ENCODE measurements at places on chromosomes 5 and 9. TPM values are rescaled to one million over a fixed set of nuclear protein-coding genes. Genes with fewer than 3 reads are reported as not detected.

- no peak overlapping the region for H3K4me3 ChIP-seq
- peaks cover 5% of the 10 kb centered on the region for H3K4me1 ChIP-seq
- no peak overlapping the region for H3K27ac ChIP-seq
- DNase-seq: peak; percentile 19
Measured at GRCh38 chr5:96146675-96147074, 185.0 kb upstream of the ELL2 start.

SEMA5A gene
- not detected for total RNA-seq

DNA sequence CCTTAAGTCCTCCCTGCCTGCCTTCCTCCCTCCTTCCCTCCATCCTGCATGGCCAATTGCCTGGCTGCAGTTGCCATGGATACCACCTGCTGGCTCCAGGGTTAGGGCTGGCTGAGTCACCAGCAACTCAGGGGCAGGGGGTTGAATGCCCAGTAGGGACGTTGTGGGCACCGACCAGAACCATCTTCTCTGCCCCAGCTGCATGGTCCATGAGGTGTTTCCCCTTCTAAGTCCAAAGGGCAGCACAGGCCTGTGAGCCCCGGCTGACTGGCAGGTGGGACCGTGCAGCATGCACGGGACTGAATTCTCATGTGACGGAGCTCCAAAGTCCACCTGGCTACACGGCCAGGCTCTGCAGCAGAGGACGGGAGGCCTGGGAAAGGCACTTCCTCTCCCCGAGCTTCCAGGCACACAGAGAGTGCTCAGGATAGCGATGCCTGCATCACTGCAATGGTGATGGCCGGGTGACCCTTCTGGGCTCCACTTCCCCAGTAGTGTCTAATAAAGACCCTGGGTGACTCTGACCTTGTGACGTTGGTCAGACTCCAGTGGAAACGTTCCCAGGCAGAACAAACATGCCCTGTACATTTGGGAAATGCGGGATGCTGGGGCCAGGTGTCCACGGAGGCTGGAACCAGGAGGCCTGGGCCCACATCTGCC is 5.7 kb downstream of the ASS1 start:
- no peaks in the 10 kb centered on the region for H3K36me3 ChIP-seq
- no peak for DNase-seq
- no peak overlapping the region for H3K4me3 ChIP-seq
- peaks cover 13% of the 10 kb centered on the region for H3K4me1 ChIP-seq

DNA sequence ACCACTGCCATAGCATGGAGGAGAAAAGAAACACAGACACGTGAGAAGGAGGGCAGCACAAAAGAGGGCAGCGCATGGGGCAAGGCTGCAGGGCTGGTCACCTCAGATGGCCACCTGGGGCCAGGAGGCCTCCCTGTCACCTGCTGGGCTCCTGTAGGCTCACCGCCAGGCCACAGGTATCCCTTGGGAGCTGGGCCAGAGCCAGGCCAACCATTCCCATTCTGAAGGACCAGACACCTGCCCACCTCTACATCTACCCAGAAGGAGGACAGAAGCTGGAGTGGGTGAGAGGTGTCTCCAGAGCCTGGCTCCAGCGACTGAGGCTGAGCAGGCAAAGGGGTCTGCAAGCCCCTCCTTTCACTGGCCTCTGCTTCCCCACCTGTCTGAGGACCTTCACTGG is 103.1 kb downstream of the PAX5 start:
- no peak overlapping the region for H3K4me3 ChIP-seq
- H3K4me1 ChIP-seq: peaks cover 22% of the 10 kb centered on the region

DNA sequence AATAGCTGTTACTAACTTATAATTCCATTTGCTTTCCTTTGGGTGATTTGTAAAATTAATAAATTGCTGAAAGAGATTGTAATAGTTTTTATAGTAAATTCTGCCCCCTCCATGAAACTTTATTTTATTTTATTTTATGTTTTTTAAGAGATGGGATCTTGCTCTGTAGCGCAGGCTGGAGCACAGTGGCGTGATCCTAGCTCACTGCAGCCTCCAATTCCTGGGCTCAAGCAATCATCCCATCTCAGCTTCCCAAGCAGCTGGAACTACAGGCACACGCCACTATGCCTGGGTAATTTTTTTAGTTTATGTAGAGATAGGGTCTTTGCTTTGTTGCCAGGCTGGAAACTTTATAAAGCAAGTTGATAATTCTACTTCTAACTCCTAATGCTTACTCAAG is 395 bp downstream of the IL33 start:
- no peak overlapping the region for H3K4me3 ChIP-seq
- H3K27ac ChIP-seq: no peak overlapping the region
- H3K27me3 ChIP-seq: peaks cover 26% of the 10 kb centered on the region
- H3K36me3 ChIP-seq: no peaks in the 10 kb centered on the region

- H3K27me3 ChIP-seq: peaks cover 59% of the 10 kb centered on the region
- H3K36me3 ChIP-seq: no peaks in the 10 kb centered on the region
- peaks cover 18% of the 10 kb centered on the region for H3K4me1 ChIP-seq
- H3K4me3 ChIP-seq: no peak overlapping the region
- no peak overlapping the region for H3K27ac ChIP-seq
Measured at GRCh38 chr5:1668141-1668721, 131.4 kb downstream of the MRPL36 start.

IL4 gene
- not detected for total RNA-seq

CFAP157 gene
- not detected for total RNA-seq

PLPPR1 gene
- total RNA-seq: not detected

GFI1B gene
- total RNA-seq: not detected

GRCh38 chr9:114035221-114035844 is 42.8 kb downstream of the AMBP start:
- no peaks in the 10 kb centered on the region for H3K36me3 ChIP-seq
- H3K27ac ChIP-seq: no peak overlapping the region
- no peak overlapping the region for H3K4me3 ChIP-seq
- DNase-seq: no peak

DNA sequence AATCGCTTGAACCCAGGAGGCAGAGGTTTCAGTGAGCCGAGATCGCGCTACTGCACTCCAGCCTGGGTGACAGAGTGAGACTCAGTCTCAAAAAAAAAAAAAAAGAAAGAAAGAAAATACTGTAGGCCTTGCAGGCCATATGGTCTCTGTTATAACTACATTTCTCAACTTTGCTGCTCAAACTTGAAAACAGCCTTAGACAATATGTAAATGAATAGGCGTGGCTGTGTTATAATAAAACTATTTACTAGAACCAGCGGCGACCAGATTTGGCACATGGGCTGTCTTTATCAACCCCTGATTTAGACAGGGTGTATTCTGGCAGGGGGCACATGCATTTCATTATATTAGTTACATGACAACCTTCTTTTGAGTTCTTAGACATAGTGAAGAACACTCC is 130.0 kb downstream of the C9orf152 start:
- peaks cover 12% of the 10 kb centered on the region for H3K4me1 ChIP-seq
- no peaks in the 10 kb centered on the region for H3K36me3 ChIP-seq

GRCh38 chr5:97979740-97980139 is 793.7 kb upstream of the RGMB start:
- no peaks in the 10 kb centered on the region for H3K4me1 ChIP-seq
- H3K36me3 ChIP-seq: no peaks in the 10 kb centered on the region
- H3K27me3 ChIP-seq: no peaks in the 10 kb centered on the region
- no peak for DNase-seq
- no peak overlapping the region for H3K27ac ChIP-seq
- H3K4me3 ChIP-seq: no peak overlapping the region

DNA sequence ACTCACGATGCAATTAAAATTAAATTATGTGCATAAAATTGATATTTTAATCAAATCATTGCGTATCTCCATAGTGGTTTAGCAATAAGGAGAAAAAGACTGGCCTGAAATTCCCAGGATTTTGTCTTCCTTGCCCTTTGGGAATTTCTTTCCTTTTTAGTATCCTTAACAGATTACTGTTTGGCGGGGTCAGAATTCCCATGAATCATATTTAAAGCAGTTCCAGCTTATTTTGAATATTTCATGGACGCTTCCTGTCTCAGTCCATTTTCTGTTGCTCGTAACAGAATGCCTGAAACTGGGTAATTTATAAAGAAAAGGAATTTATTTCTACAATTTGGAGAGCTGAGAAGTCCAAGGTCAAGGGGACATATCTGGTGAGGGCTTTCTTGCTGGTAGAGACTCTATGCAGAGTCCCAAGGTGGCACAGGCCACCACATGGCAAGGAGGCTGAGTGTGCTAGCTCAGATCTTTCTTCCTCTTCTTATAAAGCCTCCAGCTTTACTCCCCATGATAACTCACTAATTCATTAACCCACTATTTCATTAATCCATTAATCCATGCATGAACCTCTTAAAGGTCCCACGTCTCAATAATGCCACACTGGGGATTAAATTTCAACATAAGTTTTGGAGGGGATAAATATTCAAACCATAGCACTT is 37.8 kb downstream of the CDH6 start:
- no peak for DNase-seq
- no peaks in the 10 kb centered on the region for H3K4me1 ChIP-seq
- no peak overlapping the region for H3K27ac ChIP-seq
- no peaks in the 10 kb centered on the region for H3K36me3 ChIP-seq
- no peak overlapping the region for H3K4me3 ChIP-seq

DNA sequence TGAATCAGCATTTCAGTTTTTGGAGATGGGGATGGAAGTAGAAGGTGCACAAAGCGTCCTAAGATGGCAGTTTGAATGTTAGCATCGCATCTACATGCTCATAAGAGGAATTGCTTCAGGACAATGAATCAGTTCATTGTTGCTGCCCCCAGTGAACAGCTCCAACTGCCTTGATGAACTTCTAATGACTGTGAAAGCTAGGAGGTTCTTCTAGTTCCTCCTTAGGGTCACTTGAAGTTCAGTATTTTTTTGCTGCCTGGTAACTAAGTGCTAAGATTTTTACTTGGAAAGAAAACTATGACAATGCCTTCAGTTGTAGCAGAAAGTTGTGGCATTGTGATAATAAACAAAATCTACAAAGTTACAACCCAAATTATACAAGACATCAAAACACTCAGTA is 271.6 kb downstream of the RAB3C start:
- H3K27ac ChIP-seq: no peak overlapping the region
- H3K36me3 ChIP-seq: no peaks in the 10 kb centered on the region
- H3K27me3 ChIP-seq: peaks cover 6% of the 10 kb centered on the region

- no peak for DNase-seq
- no peak overlapping the region for H3K27ac ChIP-seq
- no peak overlapping the region for H3K4me3 ChIP-seq
- H3K36me3 ChIP-seq: no peaks in the 10 kb centered on the region
Measured at GRCh38 chr9:86097510-86098224, 1.7 kb downstream of the GOLM1 start.

DBH gene
- not detected for total RNA-seq

- DNase-seq: no peak
- H3K27me3 ChIP-seq: no peaks in the 10 kb centered on the region
- no peaks in the 10 kb centered on the region for H3K36me3 ChIP-seq
- no peak overlapping the region for H3K27ac ChIP-seq
- H3K4me3 ChIP-seq: no peak overlapping the region
- H3K4me1 ChIP-seq: no peaks in the 10 kb centered on the region
Measured at GRCh38 chr5:136063778-136064465, 35.1 kb downstream of the TGFBI start.

AFAP1L1 gene
- not detected for total RNA-seq

DNA sequence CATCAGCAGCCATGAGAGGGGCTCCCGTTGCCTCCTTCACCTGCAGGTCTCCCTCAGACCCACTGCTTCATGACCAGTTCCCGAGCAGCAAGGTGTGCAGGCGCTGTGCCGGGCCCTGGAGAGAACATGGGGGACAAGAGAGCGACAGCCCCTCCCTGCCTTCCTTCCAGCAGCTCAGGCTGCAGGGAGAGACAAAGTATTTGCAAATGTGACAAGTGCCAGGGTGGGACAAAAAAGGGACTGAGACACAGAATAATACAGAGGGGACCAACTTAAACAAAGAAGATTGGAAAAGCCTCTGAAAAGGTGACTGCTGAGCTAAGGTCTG is 22.5 kb upstream of the VDAC1 start:
- no peaks in the 10 kb centered on the region for H3K36me3 ChIP-seq
- H3K4me1 ChIP-seq: peaks cover 3% of the 10 kb centered on the region
- DNase-seq: no peak
- H3K27me3 ChIP-seq: no peaks in the 10 kb centered on the region
- no peak overlapping the region for H3K4me3 ChIP-seq

IFNE gene
- total RNA-seq: not detected

GRCh38 chr5:75405296-75405695 is 68.3 kb downstream of the HMGCR start:
- peaks cover 3% of the 10 kb centered on the region for H3K4me1 ChIP-seq
- H3K36me3 ChIP-seq: peaks cover 1% of the 10 kb centered on the region
- no peak overlapping the region for H3K4me3 ChIP-seq
- no peaks in the 10 kb centered on the region for H3K27me3 ChIP-seq
- no peak for DNase-seq

MTMR12 gene
- 16.0 TPM for total RNA-seq

SLC2A6 gene
- total RNA-seq: 0.83 TPM

GRCh38 chr9:13432904-13433303 is 153.4 kb upstream of the MPDZ start:
- no peak for DNase-seq
- H3K27me3 ChIP-seq: no peaks in the 10 kb centered on the region
- H3K27ac ChIP-seq: no peak overlapping the region
- no peaks in the 10 kb centered on the region for H3K4me1 ChIP-seq
- no peaks in the 10 kb centered on the region for H3K36me3 ChIP-seq

ROPN1L gene
- not detected for total RNA-seq

DNA sequence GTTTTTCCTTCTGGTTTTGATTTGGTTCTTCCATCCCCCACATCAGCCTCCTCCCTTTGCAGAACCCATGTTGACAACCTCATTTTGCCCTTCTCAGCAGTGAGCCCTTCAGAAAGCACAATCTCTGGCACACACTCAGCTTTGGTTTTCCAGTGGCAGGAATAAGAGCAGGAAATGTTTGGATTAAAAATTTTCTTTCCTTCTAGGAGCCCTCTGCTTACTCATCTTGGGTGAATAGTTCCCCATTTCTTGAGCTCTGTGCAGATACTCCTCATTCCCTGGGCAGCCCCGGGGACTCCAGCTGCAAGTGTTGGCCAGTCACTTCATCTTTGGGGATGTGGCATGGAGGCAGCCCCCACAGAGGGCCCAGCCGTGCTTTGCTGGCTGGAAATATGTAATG is 170.5 kb downstream of the NR3C1 start:
- peaks cover 24% of the 10 kb centered on the region for H3K4me1 ChIP-seq
- H3K36me3 ChIP-seq: no peaks in the 10 kb centered on the region
- no peak overlapping the region for H3K4me3 ChIP-seq
- no peaks in the 10 kb centered on the region for H3K27me3 ChIP-seq
- no peak for DNase-seq

C9orf85 gene
- total RNA-seq: 6.7 TPM

MAMDC2 gene
- not detected for total RNA-seq

- H3K27me3 ChIP-seq: no peaks in the 10 kb centered on the region
- H3K36me3 ChIP-seq: peaks cover 10% of the 10 kb centered on the region
- no peak overlapping the region for H3K27ac ChIP-seq
Measured at GRCh38 chr9:26974927-26975326, 18.7 kb downstream of the IFT74 start.

SOHLH1 gene
- total RNA-seq: not detected

PCDHGA4 gene
- not detected for total RNA-seq

PLEKHG4B gene
- not detected for total RNA-seq

TMED9 gene
- total RNA-seq: 110 TPM

All from activated naive CD4-positive, alpha-beta T cell treated with anti-CD3 and anti-CD28 coated beads for 36 hours (primary cell).